AML-193 (cell line): ENCODE measurements at places on chromosomes 6 and 20.
A peak's percentile ranks its signal among the peaks of the same experiment; 100 is the strongest.

GRCh38 chr20:34439168-34439567 lies 76.1 kb downstream of the ITCH start:
- no peak for DNase-seq

- no peak for DNase-seq
Measured at GRCh38 chr6:163463795-163464194, 49.3 kb downstream of the QKI start.

- DNase-seq: no peak
Measured at GRCh38 chr20:39066471-39067242, 104.5 kb downstream of the DHX35 start.

DNA sequence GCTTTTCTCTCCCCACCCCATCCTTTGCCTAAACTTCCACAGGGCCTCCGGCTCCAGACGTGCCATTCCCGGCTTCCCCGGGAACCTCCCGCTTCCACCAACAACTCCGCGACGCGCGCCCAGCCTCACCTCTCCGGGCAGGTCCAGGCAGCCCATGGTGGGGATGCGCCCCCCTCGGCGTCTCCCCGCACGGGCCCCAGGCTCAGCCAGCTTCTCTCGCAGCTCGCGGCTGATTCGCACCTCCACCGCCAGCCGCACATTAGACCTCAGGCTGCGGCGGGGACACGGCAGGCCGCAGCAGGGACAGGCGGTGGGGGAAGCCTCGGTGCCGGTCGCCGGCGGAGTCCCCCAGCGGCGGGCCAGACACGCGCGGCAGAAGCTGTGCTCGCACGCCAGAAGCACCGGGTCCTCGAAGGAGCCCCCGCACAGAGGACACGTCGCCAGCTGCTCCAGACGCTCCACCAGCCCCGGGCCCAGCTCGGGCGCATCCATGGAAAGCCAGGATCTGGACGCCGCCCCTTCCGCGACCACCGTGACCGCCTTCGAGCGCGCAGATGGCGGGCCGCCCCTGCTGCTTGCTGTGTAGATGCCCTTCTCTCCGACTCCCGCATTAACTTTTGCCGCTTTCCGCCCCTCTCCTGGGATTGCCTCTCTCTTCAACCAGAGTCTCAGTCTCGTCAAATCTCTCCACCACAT lies at the start of gene RNF39:
TSS of gene RNF39 (minus strand) at position 676 of the 696 bp plus-strand sequence. CDS start at position 492, 184 bp downstream.
- no peak for DNase-seq

- DNase-seq: peak; percentile 53
Measured at GRCh38 chr6:147382945-147383554, 125.4 kb upstream of the SAMD5 start.

DNA sequence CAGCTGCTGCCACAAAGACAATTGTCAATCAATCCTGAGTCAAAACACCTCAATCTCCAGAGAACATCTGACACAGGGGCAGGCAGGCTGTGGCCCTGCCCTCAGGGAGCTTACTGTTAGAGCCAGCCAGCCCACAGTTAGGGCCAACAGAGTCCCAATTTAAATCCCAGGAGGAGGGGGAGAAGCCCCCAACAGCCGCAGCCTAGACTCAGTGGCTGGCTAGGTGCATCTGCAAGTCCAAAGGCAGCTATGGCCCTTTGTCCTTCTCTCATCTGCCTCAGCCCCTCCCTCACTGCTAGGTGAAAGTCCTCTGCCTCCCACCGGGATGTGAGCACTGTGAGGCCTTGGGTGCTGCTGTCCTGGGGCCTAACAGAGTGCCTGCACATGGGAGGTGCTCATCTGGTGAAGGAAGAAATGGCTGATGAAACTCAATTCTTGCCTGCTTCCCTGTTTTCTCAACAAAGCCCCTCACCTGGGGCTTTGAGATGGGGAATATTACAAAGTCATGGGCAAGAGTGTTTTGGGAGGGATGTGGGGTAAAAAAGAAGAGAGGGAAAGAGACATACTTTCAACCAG lies 33.7 kb upstream of the VEGFA start:
- no peak for DNase-seq

DNA sequence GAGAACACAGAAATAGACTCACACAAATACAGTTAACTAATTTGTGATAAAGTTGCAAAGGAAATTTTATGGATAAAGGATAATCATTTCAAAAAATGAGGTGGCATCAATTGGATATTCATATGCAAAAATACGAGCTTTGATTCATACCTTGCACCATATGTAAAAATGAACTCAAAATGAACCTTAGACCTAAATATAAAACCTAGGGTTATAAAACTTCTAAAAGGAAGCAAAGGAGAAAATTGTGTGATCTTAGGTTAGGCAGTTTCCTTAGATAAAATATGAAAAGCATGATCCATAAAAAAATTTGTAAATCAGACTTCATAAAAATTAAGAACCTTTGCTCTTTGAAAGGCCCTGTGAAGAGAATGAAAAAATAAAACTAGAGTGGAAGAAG lies 85.5 kb downstream of the F13A1 start:
- DNase-seq: no peak

DNA sequence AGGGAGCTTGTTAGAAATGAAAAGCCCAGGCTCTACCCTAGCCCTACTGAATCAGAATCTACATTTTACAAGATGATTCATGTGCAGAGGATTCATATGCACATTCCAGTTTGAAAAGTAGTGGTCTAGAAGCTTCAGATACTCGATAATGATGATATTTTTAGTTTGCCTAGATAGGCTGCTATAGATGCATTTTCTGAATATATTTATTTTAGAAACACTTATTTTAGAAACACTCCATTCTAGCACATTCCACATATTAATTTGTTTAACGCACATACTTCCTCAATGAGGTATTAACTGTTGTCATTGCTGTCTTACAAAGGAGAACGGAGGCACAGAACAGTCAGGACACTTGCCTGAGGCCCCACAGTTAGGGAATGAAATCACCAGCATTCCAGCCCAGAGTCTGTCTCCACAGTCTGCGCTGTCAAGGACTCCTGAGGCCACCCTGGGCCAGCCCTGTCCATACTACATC lies 64.4 kb downstream of the SNAP25 start:
- no peak for DNase-seq

GRCh38 chr20:21074605-21075336 lies 31.4 kb downstream of the LINC00237 start:
- no peak for DNase-seq

DNA sequence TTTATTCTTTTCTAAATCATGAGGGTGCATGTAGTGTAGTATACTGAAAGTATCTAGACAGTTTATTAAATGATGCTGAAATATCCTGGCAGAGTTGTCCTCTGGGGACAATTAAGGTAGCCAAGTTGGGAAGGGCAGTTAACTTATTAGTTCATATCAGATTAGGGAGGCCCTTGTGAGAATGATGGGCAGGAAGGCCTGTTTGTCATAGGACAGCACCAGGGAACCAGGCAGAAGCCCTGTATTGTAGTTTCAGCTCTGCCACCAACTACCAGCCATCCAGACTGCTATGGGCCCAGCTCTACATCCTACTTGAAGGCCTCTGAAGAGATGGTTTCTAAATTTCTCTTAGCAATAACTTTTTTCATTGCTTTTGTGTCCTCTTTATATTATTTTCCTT lies 4.0 kb downstream of the MYLIP start:
- DNase-seq: peak; percentile 39

- peak; percentile 71 for DNase-seq
Measured at GRCh38 chr6:125798734-125799508, 8.2 kb downstream of the NCOA7 start.

DNA sequence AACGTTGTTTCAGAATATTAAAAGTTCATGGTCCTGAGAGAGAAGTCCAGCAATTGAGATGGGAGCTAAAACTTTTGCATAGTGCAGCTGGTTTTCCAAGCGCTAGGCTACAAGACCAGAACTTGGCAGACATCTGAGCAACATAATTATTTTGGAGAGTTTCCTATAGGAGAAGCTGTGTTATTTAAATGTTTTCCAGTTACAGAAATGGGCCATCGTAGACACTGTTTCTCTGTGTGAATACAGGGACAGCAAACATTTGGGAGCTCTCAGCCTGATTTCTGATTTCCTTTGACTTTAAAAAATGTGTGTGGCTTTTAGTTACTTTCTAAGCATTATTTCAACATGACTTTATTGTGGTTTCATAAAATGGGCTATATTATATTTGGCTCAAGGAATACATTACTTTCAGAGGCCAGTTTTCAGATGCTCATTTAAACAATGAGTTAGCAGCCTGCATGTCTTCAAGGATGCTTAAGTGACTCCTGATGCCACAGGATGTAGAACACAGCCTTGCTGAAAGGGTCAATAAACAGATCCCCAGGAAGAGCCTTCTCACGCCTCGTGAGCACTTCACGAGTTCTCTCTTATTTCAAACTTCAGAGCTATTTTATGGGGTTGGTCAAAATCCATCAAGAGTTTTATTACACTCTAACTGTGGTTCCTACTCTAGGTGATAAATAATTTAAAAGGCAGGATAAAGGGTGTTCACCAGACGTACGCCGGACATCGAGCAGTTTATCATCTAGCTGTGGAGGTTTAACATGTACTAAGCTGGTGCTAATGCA lies 193.8 kb downstream of the SMOC2 start:
- no peak for DNase-seq

DNA sequence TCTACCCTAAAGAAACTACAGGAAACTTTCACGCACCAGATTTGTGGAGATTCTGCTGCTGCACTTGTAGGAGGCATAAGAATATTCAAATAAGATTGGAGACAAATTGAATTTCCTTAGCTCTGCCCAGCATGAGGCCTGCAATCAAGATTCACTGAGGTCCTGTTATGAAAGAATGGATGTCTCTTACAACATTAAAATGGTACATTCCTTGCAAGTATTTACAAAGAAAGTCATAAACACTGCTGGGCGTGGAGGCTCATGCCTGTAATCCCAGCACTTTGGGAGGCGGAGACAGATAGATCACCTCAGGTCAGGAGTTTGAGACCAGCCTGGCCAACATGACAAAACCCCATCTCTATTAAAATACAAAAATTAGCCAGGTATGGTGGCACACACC lies 74.0 kb upstream of the MAP3K4 start:
- DNase-seq: no peak

- no peak for DNase-seq
Measured at GRCh38 chr6:3232017-3232945, 4.8 kb upstream of the TUBB2B start.

DNA sequence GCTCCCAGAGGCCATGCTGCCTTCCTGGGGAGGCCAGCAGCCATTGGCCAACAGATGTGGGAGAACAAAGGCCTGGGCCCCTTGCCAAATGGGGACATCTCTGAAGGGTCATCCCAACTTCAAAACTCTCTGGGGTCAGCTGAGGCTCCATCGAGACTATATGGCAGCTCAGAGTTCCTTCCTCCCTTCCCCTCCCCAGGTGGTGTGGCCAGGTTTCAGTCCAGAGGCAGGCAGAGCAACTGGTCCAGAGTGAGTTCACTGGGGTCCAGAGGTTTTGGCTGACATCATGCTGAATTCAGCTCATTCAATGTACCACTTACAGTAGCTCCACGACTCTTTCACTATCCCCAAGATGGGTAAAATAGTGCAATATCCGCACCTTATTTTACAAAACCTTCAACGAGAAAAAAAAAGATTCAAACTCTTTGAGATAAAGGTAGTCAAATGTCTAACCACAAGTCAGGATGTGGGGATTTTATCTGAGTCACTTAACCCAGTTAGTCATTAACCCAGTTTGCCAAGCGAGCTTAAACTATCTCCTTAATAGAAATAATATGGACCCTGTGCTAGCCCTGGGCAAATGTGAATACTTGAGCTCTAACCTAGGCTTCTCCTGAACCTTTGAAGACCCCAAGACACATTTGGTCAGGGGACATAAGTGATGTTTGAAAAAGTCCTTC lies 108.4 kb upstream of the PLEKHG1 start:
- no peak for DNase-seq

GRCh38 chr6:89731924-89732567 lies 87.5 kb downstream of the MDN1 start:
- no peak for DNase-seq

- DNase-seq: no peak
Measured at GRCh38 chr6:144467172-144467762, 182.1 kb downstream of the UTRN start.

DNA sequence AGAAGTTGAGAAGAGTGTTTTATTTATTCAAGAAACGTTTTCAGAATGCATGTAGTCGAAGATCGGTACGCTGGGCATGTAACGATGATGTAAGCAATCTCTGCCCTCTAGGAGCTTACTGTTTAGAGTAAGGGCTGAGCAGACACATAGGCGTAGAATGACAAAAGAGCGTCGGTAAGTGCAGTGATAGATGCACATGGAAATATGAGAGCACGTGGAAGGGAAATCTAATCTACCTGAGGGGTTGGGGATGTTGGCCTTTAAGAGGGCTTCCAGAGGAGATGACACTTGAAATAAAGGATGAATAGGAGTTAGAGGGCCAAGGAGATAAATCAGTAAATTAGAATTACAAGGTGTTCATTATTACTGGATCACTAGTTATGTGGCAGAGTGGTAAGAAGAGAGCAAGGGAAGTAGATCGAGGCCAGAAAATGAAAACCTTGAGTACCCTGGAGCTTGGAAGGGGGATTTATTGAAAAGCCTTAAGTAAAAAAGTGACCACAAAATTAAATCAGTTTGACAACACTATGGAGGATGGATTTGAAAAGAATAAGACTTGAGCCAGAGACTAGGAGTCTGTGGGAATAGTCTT lies 782 bp downstream of the TRMT11 start:
- DNase-seq: no peak

- DNase-seq: no peak
Measured at GRCh38 chr6:35489995-35490791, 6.7 kb downstream of the TEAD3 start.

GRCh38 chr6:78942446-78942845 lies 75.1 kb downstream of the IRAK1BP1 start:
- no peak for DNase-seq

GRCh38 chr6:149046164-149046821 lies 271.2 kb upstream of the TAB2 start:
- no peak for DNase-seq

DNA sequence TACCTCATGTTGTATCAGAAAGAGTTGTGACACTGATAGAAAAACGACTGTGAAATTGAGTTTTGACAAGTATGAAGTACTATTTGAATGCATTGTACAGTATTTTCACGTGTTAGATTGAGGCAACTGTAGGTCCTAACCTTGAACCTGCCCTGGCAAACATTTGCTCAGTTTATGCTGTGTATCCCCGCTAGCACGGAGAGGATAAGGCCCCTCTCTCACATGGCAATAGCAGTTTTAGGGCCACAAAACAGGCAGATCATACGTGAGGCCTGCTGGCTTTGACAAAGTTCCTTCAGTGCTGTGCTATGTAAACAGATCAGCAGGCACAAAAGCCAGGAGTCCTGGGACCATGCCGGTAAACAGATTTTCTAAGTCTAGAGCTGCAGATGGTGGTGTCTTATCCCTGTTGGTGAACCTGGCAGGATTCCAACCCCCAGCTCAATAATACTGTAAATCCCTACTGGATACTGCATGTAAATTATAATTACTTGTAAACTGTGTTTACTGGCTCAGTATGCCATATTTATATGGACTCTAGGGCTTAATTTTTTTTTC lies 23.8 kb upstream of the FAM217A start:
- no peak for DNase-seq

DNA sequence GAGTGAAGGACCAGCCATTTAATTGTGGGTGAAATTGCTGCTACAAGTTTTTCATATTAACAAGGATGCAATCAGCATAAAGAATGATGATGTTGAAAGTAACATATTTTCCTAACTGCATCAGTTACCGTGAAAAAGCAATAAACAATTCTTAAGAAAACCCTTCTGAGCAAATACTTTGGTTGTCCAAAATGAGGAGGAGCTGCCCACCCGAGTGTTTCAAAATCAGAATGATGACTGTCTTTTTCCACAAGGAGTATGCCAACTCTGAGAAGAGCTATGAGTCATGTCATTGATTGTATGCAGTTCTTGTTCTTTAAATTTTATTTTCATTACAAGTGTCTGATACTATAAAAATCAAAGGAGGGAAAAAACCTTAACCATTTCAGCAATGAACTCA lies 470.5 kb downstream of the COL12A1 start:
- no peak for DNase-seq

GRCh38 chr20:22027423-22027822 lies 322.0 kb downstream of the PAX1 start:
- DNase-seq: no peak
